AG20443 (cell line): ENCODE measurements at places on chromosomes 1 and 21.

DNA sequence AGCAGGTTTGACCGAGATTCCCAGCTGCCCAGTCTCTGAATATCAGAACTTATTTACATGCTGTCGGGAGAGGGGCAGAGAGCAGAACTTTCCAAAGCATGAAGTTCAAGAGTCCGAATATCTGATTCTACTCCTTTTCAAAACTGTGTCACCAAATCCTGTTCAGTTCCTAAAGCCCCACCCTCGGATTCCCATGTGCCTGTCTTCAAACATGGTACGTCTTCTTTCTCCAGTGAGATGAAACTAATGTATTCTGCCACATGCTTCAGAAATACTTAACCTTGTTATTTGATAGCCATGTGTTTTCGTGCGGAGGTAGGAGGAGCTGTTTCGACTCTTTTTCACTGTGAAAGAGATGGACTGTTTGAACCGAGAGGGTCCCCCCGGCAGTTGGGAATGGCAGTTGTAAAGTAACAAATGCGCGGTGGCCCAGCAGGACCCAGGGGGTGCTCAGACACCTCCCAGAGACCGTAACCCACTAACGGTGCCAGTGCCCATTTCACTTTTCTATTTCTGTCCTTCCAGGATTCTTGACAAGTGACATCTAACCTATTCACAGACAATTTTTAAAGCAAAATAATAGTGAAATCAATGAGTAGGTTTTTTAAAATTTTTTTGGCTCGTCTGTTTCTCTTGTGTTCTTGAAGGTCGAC is 67.2 kb downstream of the ZBTB18 start:
- DNase-seq: no peak

DNA sequence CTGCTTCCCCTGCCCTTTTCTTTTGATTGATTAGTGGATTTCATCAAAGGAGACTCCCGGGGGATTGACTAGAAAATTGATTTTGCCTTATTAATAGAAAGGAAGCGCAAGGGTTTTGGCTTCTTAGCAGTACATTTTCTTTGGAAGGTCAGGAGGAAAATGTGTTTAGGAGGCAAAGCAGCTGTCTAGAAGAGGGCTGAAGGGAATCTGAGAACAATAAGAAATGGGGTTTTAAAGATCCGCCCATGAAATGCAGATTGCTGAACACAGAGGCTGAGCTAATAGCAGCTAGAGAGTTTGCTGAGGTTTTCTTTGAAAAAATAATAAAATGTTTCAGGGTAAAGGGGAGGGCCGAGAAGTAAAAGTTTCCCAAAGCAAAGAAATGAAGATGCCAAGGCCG is 4.9 kb downstream of the SERTAD4 start:
- no peak for DNase-seq

GRCh38 chr1:198970916-198971315 is 332.1 kb downstream of the PTPRC start:
- DNase-seq: no peak

- DNase-seq: no peak
Observed at GRCh38 chr1:173865468-173866164, 2.2 kb downstream of the GAS5 start.

GRCh38 chr1:193703121-193703520 is 516.7 kb upstream of the B3GALT2 start:
- DNase-seq: no peak
